B cell (primary cell): ENCODE measurements at places on chromosomes 3 and 15. TPM values are rescaled to one million over a fixed set of nuclear protein-coding genes. Genes with fewer than 3 reads are reported as not detected.

DNA sequence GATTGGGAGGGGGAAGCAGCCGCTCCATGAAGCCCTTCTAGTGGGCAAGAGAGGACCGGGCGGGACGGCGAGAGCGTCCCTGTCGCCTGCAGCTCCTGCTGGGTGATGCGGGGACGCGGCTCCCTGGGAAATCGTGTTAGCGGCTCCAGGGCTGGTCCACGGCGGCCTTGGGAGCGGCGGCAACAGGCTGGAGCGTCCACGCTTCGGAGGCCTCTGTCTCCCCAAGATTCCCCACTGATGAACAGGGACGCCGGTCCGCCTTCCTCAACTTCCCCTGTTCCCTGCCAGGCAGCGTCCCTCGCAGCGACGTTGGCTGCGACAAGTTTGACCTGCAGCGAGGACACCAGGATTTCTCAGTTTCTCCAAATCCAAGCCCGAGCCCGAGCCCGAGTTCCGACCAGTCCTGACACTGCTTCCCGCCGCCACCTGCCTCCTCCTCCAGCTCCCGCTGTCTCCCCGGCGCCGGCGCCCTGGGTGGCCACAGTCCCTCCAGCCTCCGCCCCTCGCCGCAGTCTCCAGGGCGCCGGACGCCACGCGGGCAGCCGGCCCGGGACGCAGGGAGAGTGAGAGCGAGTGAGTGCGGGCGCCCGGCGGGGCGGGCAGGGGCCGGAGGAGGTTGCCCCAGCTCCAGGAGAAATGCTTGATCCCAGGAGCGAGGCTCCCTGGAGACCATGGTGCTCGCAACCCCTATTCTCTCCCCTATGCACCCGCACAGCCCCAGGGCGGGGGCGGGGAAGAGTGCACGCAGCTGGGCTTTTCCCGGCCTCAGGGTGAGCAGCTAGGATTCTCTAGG lies 78.1 kb upstream of the RNF7 start:
- no peak overlapping the region for H3K4me3 ChIP-seq
- no peak for DNase-seq
- peaks cover 52% of the 10 kb centered on the region for H3K27me3 ChIP-seq
- H3K36me3 ChIP-seq, result no peaks in the 10 kb centered on the region
- peaks cover 10% of the 10 kb centered on the region for H3K4me1 ChIP-seq
- no peak overlapping the region for H3K27ac ChIP-seq

The LRRC31 gene
- total RNA-seq, result not detected in 2 replicates

- no peaks in the 10 kb centered on the region for H3K27me3 ChIP-seq
- no peak for DNase-seq
- no peak overlapping the region for H3K4me3 ChIP-seq
- H3K27ac ChIP-seq, result no peak overlapping the region
Observed at GRCh38 chr3:108946292-108947285, 7.1 kb downstream of the GUCA1C start.

DNA sequence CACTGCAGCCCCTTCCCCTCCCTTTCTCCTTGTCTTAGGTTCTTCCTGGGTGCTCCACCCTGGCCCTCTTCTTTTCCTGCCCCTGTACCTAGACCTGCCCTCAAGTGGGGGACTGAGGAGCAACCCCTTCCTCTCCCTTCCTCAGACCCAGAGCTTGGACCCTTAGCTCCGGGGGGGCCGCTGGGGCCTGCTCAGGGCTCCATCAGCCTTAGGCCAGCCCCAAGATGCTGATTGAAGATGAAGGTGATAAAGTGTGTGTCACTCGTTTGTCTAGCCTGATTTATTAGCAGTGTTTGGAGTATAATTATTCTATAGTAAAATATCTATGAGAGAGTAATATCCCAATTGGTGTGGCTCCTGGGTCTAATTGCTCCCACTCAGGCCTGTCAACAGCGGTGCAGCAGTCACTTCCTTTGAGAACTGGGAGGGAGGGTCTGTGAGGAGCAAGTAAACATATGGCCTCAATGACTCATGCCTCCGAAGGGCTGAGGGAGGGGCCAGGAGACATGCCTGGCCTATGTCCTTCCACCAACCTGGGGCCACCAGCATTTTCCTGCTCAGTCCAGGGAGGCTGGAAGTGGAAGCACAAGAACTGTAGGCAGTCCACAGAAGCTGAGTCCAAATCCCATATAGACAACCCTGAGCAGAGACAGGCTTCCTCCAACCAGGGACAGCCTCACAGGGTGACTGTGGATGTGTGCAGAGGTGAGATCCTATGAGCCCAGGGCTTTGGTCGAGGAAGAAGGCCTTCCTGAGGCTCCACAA lies 123.2 kb downstream of the DNAJB8 start:
- peaks cover 24% of the 10 kb centered on the region for H3K36me3 ChIP-seq
- H3K4me3 ChIP-seq, result no peak overlapping the region
- H3K4me1 ChIP-seq, result peaks cover under 1% of the 10 kb centered on the region

The GPR176 gene
- 0.30 and 0.39 TPM in 2 replicates for total RNA-seq

DNA sequence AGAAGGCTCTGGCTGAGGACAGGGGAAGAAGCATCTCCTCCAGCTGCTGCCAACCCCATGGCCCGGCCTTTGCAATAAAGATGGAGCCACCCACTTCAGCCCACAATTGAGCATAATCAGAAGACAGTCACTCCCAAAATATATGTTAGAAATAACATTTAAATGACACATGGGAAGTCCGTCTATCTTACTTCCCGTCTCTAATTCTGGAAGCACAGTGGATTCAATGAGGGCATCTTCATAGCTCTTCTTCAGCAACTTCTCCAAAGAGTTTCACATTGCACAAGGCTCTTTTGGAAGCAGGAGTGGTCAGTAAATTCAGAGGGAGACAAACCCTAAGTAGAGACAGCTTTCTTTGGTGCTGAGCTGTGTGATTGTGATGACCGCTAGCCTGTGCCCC lies 67.0 kb upstream of the SEC61A1 start:
- H3K36me3 ChIP-seq, result no peaks in the 10 kb centered on the region
- H3K27ac ChIP-seq, result no peak overlapping the region
- no peaks in the 10 kb centered on the region for H3K4me1 ChIP-seq
- no peaks in the 10 kb centered on the region for H3K27me3 ChIP-seq
- DNase-seq, result no peak

DNA sequence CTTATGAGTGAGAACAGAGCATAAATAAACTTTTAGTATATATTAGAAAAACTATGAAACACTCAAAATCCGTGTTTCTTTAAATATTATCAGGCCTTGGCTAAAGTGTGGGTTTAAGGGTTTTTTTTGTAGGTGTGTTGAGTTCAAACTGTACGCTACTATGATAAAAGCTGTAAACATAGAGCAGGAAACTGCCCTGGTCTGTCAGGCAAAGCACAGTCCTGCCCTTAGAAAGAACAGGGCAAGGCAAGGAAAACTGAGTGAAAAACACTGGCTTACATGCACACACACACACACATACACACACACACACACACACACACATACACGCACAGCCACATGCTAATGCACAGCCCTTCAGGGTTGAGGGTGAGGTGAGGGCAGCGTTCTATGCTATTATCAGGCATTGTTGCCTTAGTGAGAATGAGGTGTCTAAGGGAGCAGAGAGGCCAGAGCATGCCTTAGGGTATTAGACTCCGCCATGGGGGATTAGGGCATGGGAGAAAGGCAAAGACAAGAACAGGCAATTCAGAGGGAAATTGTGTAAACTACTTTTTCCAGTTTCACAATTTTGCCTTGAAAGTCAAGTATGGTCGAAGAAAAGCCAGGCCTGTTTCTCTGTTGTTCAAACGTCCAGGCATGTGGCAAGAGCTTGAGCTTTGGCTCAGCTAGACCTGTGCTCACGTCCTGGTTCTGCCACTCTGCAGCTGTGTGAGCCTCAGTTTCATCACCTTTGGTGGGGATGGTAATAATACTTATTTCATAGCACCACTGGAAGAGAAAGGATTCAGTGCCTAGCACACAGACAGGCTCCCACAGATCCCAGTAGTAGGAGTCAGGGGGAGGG lies 36.3 kb upstream of the TPM1 start:
- DNase-seq, result no peak
- no peaks in the 10 kb centered on the region for H3K4me1 ChIP-seq
- no peaks in the 10 kb centered on the region for H3K36me3 ChIP-seq
- no peak overlapping the region for H3K27ac ChIP-seq
- no peaks in the 10 kb centered on the region for H3K27me3 ChIP-seq
- H3K4me3 ChIP-seq, result no peak overlapping the region

The KLHL6 gene
- 69.7 and 72.6 TPM in 2 replicates for total RNA-seq

- H3K4me1 ChIP-seq, result no peaks in the 10 kb centered on the region
- no peak overlapping the region for H3K4me3 ChIP-seq
- no peaks in the 10 kb centered on the region for H3K36me3 ChIP-seq
- H3K27ac ChIP-seq, result no peak overlapping the region
Observed at GRCh38 chr15:32676169-32676568, 34.7 kb downstream of the SCG5 start.

The TEX55 gene
- not detected in 2 replicates for total RNA-seq

GRCh38 chr3:141708367-141708766 lies 29.7 kb upstream of the RNF7 start:
- H3K27me3 ChIP-seq, result no peaks in the 10 kb centered on the region
- no peak overlapping the region for H3K4me3 ChIP-seq
- DNase-seq, result no peak
- H3K36me3 ChIP-seq, result no peaks in the 10 kb centered on the region

The GABRR3 gene
- not detected in 2 replicates for total RNA-seq

- no peak for DNase-seq
- no peak overlapping the region for H3K4me3 ChIP-seq
- no peaks in the 10 kb centered on the region for H3K36me3 ChIP-seq
- no peaks in the 10 kb centered on the region for H3K27me3 ChIP-seq
- H3K27ac ChIP-seq, result no peak overlapping the region
Observed at GRCh38 chr3:42032693-42033349, 58.3 kb upstream of the TRAK1 start.

- no peaks in the 10 kb centered on the region for H3K36me3 ChIP-seq
- H3K4me3 ChIP-seq, result no peak overlapping the region
- H3K4me1 ChIP-seq, result no peaks in the 10 kb centered on the region
- H3K27ac ChIP-seq, result no peak overlapping the region
- DNase-seq, result no peak
- H3K27me3 ChIP-seq, result no peaks in the 10 kb centered on the region
Observed at GRCh38 chr3:168863561-168863960, 767.8 kb upstream of the GOLIM4 start.

- no peaks in the 10 kb centered on the region for H3K36me3 ChIP-seq
- no peak for DNase-seq
- H3K27me3 ChIP-seq, result no peaks in the 10 kb centered on the region
Observed at GRCh38 chr3:178971614-178972013, 100.0 kb downstream of the ZMAT3 start.

The CIB2 gene
- total RNA-seq, result 3.2 and 3.8 TPM in 2 replicates

The EXOG gene
- total RNA-seq, result 36.8 and 38.3 TPM in 2 replicates

GRCh38 chr3:124780761-124781475 lies 50.7 kb downstream of the UMPS start:
- no peak overlapping the region for H3K4me3 ChIP-seq
- no peak overlapping the region for H3K27ac ChIP-seq
- no peaks in the 10 kb centered on the region for H3K27me3 ChIP-seq
- no peaks in the 10 kb centered on the region for H3K36me3 ChIP-seq
- no peak for DNase-seq

The SACM1L gene
- total RNA-seq, result 85.7 and 88.2 TPM in 2 replicates

DNA sequence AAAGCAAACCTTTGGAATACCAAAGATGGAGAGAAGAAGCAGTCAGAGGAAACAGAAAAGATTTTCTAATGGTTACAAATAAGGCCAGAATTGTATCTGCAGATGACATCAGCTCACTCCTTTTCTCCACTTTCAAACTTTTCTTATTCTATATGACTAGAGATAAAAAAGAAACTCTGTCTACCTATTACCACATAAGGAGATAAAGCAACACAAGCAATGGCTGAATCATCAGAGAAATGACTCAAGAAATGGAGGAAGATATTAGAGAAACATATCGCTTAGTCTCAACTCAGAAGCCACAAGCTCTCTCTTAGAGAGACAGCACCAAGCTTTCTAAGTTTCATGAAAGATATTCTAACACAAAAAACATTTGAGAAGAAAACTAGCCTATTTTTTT lies 784.0 kb downstream of the ZPLD1 start:
- no peaks in the 10 kb centered on the region for H3K27me3 ChIP-seq
- no peak for DNase-seq
- H3K4me3 ChIP-seq, result no peak overlapping the region
- no peaks in the 10 kb centered on the region for H3K4me1 ChIP-seq
- no peak overlapping the region for H3K27ac ChIP-seq
- H3K36me3 ChIP-seq, result no peaks in the 10 kb centered on the region

GRCh38 chr15:34109797-34110663 lies 8.1 kb downstream of the PGBD4 start:
- no peaks in the 10 kb centered on the region for H3K4me1 ChIP-seq
- peak; percentile 38 for DNase-seq
- H3K36me3 ChIP-seq, result no peaks in the 10 kb centered on the region
- H3K27me3 ChIP-seq, result no peaks in the 10 kb centered on the region
- H3K4me3 ChIP-seq, result no peak overlapping the region

The SLC24A5 gene
- total RNA-seq, result not detected in 2 replicates

The CD200 gene
- total RNA-seq, result 35.0 and 36.0 TPM in 2 replicates

The DRD3 gene
- total RNA-seq, result not detected in 2 replicates

GRCh38 chr3:146148468-146148931 lies 12.5 kb downstream of the PLOD2 start:
- peaks cover 3% of the 10 kb centered on the region for H3K27me3 ChIP-seq
- no peak overlapping the region for H3K27ac ChIP-seq
- H3K36me3 ChIP-seq, result no peaks in the 10 kb centered on the region

The KBTBD12 gene
- total RNA-seq, result 0.22 and 0.24 TPM in 2 replicates

GRCh38 chr3:121834671-121835464 lies at the start of the genes EAF2 and IQCB1:
Gene EAF2, plus strand, starts transcription at chr3:121835209. Its CDS starts 77 bp downstream, at chr3:121835286.
Gene IQCB1, minus strand, starts transcription at chr3:121835060. Its CDS starts 6,100 bp downstream, at chr3:121828960.
- peaks cover 8% of the 10 kb centered on the region for H3K36me3 ChIP-seq
- peaks cover 46% of the 10 kb centered on the region for H3K4me1 ChIP-seq
- H3K27ac ChIP-seq, result peak within 1 kb of the TSS; percentile 94
- DNase-seq, result peak; percentile 99
- H3K27me3 ChIP-seq, result no peaks in the 10 kb centered on the region
- H3K4me3 ChIP-seq, result peak within 1 kb of the TSS; percentile 94

The GATM gene
- 16.6 and 18.2 TPM in 2 replicates for total RNA-seq

DNA sequence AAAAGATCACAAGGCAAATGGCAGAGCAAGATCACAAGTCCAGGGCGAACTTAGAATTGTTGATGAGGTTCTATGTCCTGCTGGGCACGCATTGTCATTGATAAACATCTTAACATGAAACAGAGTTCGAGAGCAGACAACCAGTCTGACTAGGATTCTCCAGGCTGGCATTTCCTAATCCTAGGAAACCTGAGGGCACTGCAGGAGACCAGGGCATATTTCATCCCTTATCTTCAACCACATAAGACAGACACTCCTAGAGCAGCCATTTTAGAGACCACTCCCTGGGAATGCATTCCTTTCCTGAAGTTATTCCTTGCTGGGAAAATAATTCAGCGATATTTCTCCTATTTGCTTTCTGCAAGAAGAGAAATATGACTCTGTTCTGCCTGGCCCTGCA lies 1199.9 kb downstream of the SI start:
- DNase-seq, result peak; percentile 6
- no peak overlapping the region for H3K4me3 ChIP-seq
- H3K27me3 ChIP-seq, result no peaks in the 10 kb centered on the region
- no peaks in the 10 kb centered on the region for H3K4me1 ChIP-seq
- no peaks in the 10 kb centered on the region for H3K36me3 ChIP-seq

The POPDC2 gene
- 6.0 and 8.0 TPM in 2 replicates for total RNA-seq

The CRABP1 gene
- total RNA-seq, result not detected in 2 replicates

The MGLL gene
- total RNA-seq, result 5.5 and 6.9 TPM in 2 replicates

The PAQR5 gene
- not detected in 2 replicates for total RNA-seq

The NDUFB4 gene
- total RNA-seq, result 58.1 and 68.4 TPM in 2 replicates
